ENCODE measurements at places on chromosomes 6 and 20. TPM values are rescaled to one million over a fixed set of nuclear protein-coding genes. Genes with fewer than 3 reads are reported as not detected.

GRCh38 chr6:53244399-53244931 is 95.8 kb upstream of the GCM1 start:
- DNase-seq = no peak

GRCh38 chr6:138959521-138959920 is 28.5 kb downstream of the REPS1 start:
- DNase-seq = no peak

GRCh38 chr6:43608310-43608763 is 20.7 kb downstream of the GTPBP2 start:
- no peak for DNase-seq

- DNase-seq = no peak
Measured at GRCh38 chr20:45470937-45471336, 1.4 kb downstream of the WFDC2 start.

- DNase-seq = no peak
Measured at GRCh38 chr6:11491596-11492463, 45.7 kb upstream of the TMEM170B start.

Gene SYCP2
- 2.4 TPM for total RNA-seq

GRCh38 chr6:5598123-5598522 is 336.8 kb downstream of the FARS2 start:
- no peak for DNase-seq

DNA sequence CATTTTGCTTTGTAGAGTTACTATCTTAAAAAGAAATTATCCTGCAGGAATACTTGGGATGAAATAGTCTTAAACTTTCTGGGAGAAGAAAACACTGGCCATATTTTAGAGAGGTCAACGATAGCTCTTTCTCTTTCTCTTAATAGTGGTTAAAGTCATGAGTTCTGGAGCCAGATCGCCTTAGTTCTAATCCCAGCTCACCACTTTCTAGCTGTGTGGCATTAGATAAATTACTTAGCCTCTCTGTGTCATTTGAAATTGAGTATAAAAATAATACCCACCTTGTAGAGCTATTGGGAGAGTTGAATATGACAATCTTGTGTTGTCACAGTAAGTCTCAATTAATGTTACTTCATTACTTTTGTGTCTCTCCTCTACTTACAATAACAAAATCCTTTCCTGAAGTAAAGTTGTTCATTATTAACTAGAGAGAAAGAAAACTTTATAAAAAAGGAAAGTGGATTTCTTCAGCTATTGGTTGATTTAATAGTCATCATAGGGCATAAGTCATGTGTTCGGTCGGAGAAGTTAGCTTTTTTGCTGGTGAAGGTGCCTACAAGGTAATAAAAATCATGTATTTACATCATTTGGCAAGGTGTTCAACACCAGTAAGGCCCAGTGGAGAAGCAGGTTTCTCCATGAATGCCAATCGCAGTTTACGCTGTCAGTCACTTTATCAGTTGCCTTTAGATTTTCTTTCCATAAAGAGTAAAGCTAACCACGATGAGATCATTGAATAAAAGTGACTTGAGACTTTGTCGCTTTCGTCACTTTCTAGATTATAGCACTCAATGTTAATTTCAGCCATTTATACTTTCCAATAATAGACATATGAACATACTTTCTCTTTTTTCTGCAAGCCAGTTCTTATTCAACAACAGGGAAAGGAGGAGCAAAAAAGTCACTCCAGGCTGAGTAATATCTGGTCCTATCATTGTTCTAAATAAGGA is 2.0 kb downstream of the NEDD9 start:
- DNase-seq = no peak

Gene RBL1
- 4.0 TPM for total RNA-seq

GRCh38 chr6:40721271-40721952 is 134.2 kb upstream of the LRFN2 start:
- DNase-seq = no peak

- DNase-seq = no peak
Measured at GRCh38 chr6:126767711-126768110, 350.8 kb upstream of the RSPO3 start.

Gene XKR7
- 0.05 TPM for total RNA-seq

DNA sequence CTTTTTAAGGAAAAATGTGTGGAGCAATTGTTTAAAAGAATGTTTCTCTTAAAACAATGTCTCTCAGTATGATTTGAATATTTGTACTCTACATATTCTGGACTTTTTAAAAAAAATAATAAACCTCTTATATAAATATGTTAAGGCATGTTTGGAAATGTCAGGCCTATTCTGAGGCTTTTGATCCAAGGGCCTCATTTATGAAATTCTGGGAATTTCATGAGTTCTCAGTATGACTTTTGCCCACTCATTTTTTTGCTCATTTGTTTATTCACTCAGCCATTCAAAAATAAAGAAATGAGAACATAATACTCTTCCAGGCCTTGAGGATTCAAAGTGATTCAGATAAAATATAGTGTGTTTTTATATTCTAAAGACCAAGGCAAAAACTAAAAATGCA is 60.4 kb downstream of the DOK5 start:
- DNase-seq = no peak

Gene DNAAF9
- 6.1 TPM for total RNA-seq

- no peak for DNase-seq
Measured at GRCh38 chr6:87858440-87858839, 156.4 kb upstream of the AKIRIN2 start.

GRCh38 chr20:62405108-62405980 is 1.7 kb downstream of the CABLES2 start:
- no peak for DNase-seq

DNA sequence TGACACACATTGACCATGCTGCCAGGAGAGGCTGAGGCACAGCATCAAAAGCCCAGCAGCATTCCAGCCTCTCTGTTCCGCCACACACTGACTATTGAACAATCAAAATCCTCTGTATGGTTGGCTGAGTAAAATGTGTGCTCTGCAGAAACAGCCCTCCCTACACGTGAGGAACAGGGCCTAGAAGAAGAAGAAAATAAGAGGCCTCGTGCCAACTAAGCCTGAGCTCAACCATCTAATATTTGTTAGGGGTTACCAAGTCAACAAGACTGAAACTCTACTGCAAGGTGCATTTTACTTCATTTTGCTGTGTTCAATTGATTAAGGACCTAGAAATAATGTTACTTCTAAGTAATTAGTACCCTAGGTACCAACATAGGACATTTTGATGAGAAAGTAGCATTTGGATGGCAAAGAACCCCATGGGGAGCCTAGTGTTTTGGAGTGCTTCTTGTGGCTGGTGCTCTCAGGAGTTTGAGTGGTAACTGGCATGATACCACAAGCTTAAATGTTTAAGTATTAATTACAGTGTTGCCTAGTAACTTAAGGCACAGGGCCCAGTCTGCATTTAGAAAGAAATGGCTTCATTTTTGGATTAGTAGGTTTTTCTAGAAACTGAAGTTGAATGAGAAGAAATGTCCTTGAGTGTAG is 146.6 kb upstream of the PLN start:
- no peak for DNase-seq

GRCh38 chr6:34459899-34460593 is 5.8 kb upstream of the PACSIN1 start:
- peak; percentile 54 for DNase-seq

Gene PGC
- 3.4 TPM for total RNA-seq

- DNase-seq = no peak
Measured at GRCh38 chr6:95286874-95287273, 290.5 kb upstream of the MANEA start.

Gene NMBR
- not detected for total RNA-seq

DNA sequence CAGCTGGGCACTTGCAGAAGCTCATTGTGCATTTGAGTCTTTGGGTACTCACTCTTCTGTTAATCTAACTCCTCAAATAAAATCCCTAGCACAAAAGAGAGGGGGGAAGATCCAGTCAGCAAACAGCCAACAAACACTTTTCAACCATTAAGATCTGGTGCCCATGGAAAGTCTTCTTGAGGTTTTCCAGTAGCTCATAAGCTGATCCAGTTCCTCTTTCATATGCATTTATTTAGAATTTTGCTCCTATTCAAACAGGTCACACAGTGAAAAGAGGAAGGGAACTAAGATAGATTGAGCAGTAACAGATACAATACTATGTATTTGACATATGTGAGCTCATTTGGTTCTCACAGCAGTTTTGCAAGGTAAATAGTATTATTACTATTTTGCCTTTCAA is 38.6 kb downstream of the HLA-DPB1 start:
- no peak for DNase-seq

- no peak for DNase-seq
Measured at GRCh38 chr6:4503700-4504099, 272.5 kb upstream of the CDYL start.

Gene SMLR1
- total RNA-seq = not detected

DNA sequence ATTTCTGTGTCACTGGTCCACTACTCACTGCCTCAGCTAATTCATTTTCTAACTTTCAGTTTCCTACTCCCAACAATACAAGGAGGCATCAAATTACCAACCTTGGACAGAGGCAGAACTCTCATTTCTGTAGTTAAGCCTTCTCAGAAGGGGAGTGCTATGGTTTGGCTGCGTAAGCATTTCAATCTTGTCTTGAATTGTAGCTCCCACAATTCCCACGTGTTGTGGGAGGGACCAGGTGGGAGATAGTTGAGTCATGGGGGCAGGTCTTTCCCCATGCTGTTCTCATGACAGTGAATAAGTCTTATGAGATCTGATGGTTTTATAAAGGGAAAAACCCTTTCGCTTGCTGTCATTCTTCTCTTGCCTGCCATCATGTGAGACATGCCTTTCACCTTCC is 22.9 kb downstream of the HLA-DRA start:
- DNase-seq = no peak

- DNase-seq = no peak
Measured at GRCh38 chr20:18904192-18904591, 90.6 kb downstream of the SCP2D1 start.

Gene PSMB9
- total RNA-seq = 17.9 TPM

Gene ANKRD60
- total RNA-seq = not detected

- no peak for DNase-seq
Measured at GRCh38 chr6:95545686-95546085, 31.6 kb upstream of the MANEA start.

Gene GABRR1
- total RNA-seq = not detected

- no peak for DNase-seq
Measured at GRCh38 chr20:2380601-2381000, at the start of gene TGM6. Gene TGM6 (plus strand): TSS chr20:2380901. CDS start chr20:2380969, 68 bp downstream.

DNA sequence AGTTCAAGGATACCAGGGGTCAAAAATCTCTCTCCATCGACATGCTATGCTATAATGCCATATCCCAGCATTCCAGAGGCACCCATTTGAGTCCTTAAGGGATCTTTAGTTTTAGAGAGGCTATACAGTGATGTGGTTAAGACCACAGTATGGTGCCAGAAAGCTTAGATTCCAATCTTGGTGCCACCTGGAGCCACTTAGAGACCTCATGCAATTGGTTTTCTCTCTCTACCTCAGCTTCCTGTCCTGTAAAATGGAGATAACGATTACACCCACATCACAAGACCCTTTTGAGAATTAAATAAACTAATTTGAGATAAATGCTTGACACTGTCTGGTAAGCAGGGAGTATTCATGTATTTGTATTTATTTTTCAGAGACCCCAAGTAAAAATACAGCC is 39.0 kb downstream of the PLAGL1 start:
- no peak for DNase-seq

- DNase-seq = no peak
Measured at GRCh38 chr6:31116661-31117385, 2.2 kb downstream of the PSORS1C1 start.

DNA sequence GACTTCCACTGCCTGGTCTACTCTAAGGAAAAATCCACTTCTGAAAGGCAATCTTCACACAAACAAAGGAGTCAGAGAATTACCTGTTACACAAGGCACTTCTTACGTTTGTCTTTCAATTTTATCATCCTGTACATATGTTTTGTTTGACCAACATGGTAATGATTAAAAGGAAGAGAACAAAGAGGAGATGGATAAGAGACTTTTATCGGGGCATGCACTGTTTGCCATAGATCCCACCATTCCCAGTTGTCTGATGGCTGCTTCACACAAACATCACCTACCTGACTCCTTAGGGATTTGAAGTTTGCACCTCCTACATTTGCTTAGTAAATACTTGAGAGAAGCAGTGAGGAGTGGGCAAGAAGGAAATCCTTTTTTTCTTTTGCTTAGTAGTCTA is 87.1 kb downstream of the BFSP1 start:
- no peak for DNase-seq

- no peak for DNase-seq
Measured at GRCh38 chr20:19992996-19993908, 23.9 kb upstream of the NAA20 start.

DNA sequence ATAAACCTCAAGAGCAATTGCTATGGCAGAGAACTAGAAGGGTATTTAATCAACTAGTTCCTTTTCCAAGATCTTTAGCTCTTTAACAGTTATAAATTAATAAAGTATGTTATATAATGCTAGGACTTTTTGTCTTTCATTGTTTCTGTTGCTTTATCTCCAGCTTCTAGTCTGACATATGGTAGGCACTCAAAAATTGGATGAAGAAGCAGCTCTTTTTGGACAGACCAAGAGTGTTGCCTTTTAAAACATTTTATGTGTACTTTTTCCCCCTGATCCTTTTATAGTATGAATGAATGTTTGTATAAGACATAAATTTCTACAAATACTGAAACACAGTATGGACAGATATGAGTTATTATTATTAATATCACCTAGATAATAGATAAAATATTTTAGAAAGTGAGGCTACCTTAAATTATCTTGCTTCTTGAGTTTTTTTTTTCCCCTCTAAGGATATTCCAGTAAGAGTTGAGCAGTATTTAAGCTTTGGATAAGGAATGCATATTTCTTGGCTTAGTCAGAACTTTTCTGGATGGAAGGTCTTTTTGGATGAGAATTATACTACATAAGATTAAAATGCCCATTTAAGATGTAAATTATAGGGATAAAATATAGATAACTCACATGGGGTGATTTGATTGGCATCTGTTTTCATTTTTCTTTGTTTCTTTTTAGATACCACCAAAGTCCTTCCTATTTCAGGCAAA is 16.6 kb downstream of the LAMA2 start:
- no peak for DNase-seq

Gene HLA-B
- total RNA-seq = 255 TPM

DNA sequence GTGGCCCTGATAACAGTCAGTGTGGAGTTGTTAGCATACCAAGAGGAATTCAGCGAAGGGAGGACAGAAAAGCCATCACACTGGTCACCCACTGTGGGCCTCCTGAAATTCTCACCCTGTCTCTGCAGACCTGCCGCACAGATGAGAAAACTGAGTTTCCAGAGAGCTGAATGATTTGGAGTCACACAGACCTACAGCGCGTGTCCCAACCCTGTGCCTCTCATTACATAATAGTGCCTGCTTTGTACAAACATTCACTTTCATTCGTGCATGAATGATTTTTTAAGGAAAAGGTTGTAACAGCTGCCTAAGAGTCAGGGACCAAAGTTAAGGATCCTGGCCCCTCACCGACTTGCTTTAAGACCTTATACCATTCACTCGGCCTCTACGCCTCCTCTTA is 62.7 kb downstream of the THBS2 start:
- no peak for DNase-seq

GRCh38 chr20:50416269-50417022 is 93.7 kb upstream of the PTPN1 start:
- DNase-seq = no peak

Gene DZANK1
- total RNA-seq = 0.79 TPM

GRCh38 chr20:32429343-32429742 is 71.2 kb downstream of the ASXL1 start:
- no peak for DNase-seq

Measured in pancreas (tissue), 10 donors.